ENCODE measurements at places on chromosomes 7 and 10. TPM values are rescaled to one million over a fixed set of nuclear protein-coding genes. Genes with fewer than 3 reads are reported as not detected.

The INTS1 gene
- 80.0 TPM for total RNA-seq

DNA sequence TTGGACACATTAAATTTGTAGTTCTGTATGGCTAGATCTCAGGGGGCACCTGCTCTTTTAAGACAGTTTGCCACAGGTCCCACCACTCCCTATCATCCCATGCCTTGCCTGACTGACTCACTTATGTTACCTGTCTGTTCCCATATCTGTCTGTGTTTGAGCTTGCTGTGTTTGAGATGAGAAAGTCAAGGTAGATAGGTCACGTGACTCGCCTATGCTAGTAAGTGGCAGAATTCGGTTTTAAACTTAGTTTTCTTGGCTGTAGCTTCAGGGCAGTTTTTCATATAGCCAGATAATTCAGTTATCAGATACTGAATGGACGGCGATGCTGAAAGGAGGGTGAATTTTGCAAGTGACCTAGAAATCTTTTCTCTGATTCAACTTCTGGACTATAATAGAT, 348.4 kb downstream of the RPS24 start:
- DNase-seq: no peak

The BMPR1A gene
- 32.7 TPM for total RNA-seq

DNA sequence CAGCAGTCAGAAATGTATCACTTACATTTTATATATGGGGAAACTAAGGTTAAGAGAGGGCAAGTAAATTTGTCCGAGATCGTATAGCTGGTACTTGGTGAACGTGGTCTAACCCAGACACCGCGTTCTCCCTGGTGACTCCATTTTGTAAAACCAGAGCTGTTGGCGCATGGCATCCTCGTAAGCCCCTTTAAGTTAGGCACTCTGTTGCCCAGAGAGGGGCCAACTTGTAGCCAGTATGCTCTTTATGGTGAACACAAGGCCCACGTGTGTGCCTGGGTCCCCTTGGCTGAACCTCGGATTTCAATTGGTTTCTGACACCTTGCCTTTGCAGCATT, 39.7 kb upstream of the ZNF518A start:
- DNase-seq: no peak

The FAM241B gene
- 1.6 TPM for total RNA-seq

GRCh38 chr10:97851341-97852001, 1.8 kb downstream of the GOLGA7B start:
- no peak for DNase-seq

DNA sequence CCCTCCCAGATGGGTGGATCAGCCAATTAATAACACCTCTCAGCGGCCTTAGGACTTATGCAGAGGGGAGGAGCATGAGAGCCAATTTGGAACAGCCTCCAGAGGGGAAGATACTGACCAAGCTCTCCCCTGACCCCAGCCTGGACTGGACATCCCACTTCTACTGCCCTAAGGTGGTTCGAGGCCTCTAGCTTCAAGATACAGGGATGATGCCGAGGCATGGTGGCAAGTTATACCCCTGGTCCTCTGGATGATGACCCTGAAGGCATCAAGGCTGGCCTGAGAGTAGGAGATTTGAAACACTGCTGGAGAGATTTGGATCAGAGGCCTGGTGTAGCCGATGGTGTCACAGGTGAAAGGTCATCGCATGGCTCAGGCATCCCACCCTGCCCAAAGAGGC, 3.2 kb downstream of the CDH23 start:
- no peak for DNase-seq

Data from ovary (tissue), 10 donors.